Fibroblast of skin of left biceps (primary cell): ENCODE measurements at places on chromosomes 5 and 9.

GRCh38 chr5:100584889-100585288 lies 49.7 kb downstream of the FAM174A start:
- no peak for DNase-seq

- DNase-seq, result no peak
Measured at GRCh38 chr9:77744841-77745430, 96.8 kb upstream of the GNA14 start.

DNA sequence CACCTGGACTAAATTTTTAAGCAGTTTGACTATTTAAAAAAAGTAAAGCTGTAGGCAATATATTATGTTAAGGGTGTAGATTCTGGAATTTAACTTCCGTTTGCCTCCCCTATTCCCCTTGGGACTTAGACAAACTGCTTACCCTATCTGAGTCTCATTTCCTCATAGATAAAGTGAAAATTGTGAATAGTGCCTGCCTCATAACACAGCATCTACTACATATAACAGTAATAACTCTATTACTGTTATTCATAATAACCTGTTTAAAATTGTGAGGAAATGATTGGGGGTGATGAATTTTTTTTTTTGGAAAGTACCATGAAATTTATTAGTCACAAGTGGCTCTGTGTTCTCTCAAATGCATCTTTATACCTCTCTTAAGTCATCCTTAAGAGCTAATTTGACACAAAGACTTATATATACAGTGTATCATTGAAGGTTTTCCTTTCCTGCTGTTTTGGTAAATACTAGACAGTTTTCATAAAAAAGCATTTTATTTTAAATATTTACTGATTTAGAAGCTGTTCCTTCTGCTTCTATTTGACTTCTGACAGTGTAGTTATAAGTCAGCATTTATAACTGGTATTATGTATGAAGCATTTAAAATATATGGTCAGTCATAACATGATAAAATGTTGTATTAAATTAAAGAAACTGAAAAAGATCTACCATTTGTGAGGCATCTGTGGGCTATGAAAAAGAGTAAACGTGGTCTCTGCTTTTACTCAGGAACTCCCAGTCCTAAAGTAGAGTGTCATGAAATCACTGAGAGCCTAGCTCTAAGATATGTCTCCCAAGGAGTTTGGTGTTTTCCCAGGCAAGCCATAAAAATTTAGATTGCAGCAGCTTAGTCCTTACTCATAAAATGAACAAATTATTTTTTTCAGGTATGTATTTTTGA lies 46.4 kb downstream of the MCCC2 start:
- DNase-seq, result no peak

- DNase-seq, result no peak
Measured at GRCh38 chr9:124940521-124940893, 376 bp downstream of the GOLGA1 start.

DNA sequence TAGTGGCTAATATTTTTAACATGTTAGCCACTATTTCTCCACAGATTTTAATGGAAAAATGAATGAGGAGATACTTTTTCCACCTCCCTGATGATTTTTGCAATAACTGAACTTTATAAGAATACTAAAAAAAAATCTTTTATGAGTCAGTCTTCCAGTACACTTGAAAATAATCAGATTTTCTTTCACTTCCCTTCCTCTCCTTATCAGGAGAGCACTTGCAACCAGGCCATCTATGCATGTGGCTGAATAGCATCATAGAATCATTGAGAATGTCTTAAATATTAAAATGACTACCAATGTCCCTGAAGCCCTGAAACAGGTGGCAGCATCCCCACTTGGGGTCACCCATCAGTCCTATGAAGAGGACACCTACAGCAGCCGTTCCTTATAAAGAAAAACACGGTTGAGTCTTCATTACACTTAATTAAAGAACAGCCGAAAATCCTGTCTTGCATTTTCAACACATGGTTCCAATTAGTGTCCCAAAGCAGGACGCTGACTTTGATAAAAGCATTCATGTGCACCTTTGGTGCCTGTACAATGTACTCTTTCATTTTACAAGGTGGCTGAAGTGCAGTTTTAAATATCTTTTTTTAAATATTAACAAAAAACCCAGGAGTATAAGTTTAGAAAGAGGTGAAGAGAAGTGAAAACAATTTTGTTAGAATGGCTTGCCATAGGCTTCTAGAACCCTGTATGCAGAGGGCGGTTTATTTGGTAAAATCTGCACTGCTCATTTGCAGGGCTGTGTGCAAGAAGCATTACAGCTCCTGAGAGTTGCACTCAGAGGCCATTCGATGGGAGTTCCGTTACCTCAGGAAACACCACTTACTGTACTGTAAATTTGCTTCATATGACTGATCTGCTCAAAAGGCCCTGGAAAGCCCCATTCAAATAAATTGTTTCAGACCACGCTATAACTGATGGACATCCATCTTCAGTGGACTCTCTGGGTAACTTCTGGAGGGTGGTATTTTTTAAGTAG lies 106.9 kb upstream of the VCAN start:
- DNase-seq, result no peak

DNA sequence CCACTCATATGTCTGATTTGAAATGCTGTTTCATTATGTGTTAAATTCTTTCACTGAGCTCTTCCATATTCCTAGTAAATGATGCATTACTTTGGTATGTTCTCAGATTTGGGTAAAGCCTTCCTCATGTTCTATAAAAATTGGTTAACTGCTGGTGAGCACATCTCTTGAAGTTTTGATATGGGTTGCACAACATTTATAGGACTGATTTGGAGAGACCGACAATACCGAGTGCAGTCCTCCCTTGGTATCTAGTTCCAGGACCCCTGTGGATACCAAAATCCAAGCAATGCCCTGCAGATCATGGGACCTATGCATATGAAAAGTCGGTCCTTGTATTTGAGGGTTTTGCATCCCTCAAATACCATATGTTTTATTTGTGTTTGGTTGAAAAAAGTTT lies 37.8 kb downstream of the WDR36 start:
- DNase-seq, result peak; percentile 42

GRCh38 chr5:180283026-180283615 lies 8.8 kb downstream of the MAPK9 start:
- no peak for DNase-seq

DNA sequence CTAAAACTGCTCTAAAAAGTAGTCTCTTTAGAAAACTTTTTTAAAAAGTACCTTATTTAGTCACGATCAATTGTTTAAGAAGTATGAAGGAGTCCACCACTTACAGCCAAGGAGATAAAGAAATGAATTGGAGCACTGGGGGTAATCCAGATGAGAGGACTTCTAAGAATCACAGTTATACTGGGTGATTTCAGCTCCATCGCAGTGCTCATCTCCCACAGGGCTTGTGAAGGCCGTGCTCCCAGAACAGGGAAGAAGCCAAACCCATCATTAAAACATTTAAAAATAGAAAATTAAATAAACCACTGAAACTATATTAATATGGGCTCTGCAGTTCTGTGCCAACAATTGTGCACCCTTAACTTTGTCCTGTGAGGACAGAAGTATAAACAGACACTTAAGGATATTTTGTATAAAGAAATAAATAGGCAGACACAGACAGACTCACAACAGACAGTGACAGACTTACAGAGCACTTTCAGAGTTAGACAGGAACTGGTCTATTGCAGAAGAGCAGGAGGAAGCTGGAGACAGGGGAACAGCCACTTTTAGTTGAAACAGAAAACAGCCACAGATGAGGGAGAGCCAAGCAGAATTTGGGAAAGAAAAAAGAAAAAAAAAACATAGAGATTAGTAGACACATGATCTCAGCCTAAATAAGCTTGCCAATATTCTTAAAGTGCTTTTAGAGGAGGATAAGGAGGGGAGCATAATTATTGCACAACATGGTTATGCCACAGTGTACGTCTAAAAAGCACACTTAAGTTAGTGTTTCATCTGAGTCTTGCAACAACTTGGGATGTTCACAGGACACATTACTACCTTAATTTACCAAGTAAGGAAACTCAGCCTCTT lies 81.8 kb downstream of the FBXO38 start:
- no peak for DNase-seq

DNA sequence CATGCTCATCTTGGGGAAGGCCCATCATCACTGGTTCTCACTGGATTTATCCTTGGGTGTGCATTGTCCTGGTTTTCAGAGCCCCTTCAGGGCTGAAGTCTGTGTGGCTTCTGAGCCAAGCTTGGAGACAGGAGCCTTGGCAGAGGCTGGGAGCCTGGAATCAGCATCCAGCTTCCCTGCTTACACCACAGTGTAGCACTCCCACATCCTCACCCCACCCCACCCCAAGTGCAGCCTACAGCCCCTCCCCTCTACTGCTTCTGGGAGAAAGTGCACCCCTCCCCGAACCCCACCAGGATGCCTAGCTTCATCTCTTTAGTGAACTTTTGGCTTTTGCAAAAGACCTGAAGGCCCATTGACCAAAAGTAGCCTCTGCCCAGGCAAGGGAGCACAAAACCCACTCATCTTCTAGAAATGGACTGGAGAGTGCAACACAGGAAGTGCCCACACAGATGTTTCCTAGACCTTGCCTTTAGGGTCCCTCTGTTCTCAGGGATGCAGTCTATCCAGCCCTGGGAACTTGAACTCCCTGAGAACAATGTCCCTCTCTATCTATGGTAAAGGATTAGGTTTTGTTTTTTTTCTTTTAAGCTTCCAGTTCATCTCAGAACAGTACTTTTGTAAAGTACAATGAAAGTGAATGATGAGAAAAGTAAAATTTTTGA lies 189.7 kb downstream of the PALM2AKAP2 start:
- DNase-seq, result no peak

GRCh38 chr9:131817073-131817472 lies 77.2 kb upstream of the RAPGEF1 start:
- no peak for DNase-seq

DNA sequence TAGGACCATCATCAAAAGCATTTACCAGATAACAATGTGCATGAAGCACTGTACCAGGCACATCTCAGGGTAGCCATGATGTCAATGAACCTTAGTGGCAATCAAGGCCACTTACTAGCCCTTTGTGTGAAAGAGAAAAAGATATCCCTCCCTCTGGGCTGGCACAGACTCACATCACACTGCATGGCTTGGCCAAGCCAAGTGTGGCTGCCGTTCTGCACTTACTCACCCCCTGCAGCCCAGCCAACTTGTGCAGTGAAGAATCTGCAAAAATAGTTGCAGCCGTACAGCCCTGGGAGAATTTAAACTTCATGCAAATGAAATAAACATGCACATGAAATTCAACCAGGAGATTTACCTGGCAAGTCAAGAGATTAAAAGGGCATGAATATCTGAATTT lies 333.5 kb downstream of the DEPDC1B start:
- no peak for DNase-seq

DNA sequence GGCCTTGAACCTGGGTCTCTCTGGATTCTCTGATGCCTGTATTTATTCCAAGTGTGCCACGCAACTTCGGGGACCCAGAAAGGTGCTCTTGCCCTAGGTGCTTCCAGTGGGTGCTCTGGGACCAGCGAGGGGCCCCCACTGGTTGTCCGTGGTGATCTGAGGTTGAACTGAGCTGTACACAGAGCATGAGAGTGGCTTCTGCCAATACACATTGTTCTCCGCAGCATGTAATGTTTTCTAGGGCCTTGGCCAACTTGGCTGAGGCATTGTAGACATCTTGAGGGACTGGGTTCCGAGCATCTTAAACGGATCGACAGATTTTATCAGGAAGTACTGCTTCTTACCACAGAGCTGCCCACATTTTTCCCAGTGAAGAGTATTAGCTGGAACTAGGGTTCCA lies 117.9 kb downstream of the MTX3 start:
- DNase-seq, result no peak

- DNase-seq, result no peak
Measured at GRCh38 chr5:68834491-68834981, 259.3 kb upstream of the SLC30A5 start.

- DNase-seq, result no peak
Measured at GRCh38 chr5:1374030-1374678, 29.3 kb upstream of the CLPTM1L start.

- DNase-seq, result no peak
Measured at GRCh38 chr5:168329302-168329701, 37.9 kb downstream of the WWC1 start.

DNA sequence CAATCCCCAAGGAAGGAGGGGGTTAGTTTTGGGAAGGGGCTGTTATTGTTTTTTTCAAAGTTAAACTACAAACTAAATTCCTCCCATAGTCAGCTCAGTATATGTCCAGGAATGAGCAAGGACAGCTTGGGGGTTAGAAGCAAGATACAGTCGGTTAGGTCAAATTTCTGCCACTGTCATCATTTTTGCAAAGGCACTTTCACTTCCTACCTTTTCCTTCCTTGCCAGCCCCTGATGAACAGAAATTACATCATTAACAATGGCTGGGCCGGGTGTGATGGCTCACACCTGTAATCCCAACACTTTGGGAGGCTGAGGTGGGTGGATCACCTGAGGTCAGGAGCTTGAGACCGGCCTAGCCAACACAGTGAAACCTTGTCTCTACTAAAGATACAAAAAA lies 51.5 kb upstream of the HRH2 start:
- no peak for DNase-seq

DNA sequence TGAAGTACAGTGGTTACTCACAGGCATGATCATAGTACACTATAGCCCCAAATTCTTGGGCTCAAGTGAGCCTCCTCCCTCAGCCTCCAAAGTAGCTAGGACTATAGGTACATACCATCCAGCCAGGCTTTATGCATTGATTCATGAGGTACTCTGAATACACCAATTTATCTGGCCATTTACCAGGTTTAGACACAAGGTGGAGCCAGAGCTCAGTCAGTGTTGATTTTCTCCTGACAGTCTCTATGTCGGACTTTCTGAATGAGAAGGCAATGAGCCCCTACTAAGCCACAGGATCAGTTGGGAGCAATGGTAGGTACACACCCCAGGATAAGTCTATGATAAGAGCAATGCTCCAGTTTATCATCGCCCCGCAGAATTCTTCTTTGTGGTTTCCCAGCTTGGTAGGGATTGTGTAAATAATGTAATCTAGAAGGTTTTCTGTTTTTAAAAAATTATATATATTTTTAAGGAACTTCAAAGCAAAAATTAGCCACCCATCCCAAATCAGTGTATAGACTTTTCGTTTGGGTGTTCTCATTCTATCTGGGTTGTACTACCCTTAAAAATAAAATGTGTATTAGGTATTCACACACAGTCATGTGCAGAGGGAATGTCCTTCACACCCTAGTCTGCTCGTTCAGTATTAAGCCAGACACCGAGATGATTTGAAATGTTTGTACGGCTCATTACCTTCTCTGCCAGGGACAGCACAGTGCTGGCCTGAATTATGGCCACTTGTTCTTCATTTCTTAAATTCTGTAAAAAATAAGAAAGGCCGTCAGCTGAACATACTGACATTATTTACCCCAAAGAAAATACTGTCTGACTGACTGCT lies 118.4 kb upstream of the DPYSL3 start:
- peak; percentile 30 for DNase-seq

- DNase-seq, result no peak
Measured at GRCh38 chr9:131706608-131706970, 33.3 kb downstream of the RAPGEF1 start.

GRCh38 chr9:105401651-105402050 lies 46.2 kb upstream of the FSD1L start:
- no peak for DNase-seq

GRCh38 chr9:112378328-112379176 lies 1.4 kb upstream of the HSDL2 start:
- DNase-seq, result no peak

GRCh38 chr9:137304383-137305059 lies 2.5 kb upstream of the NRARP start:
- no peak for DNase-seq

GRCh38 chr5:33891788-33892619 lies at the start of gene ADAMTS12:
Gene ADAMTS12 (minus strand): TSS chr5:33891990. CDS start chr5:33891856, 134 bp downstream.
- peak; percentile 32 for DNase-seq
